ENCODE measurements at places on chromosomes 3 and 15.

- DNase-seq = peak; percentile 38
These were observed 18.1 kb upstream of the VGLL4 start for GRCh38 chr3:11661827-11662226.

GRCh38 chr3:17771177-17772017 lies 29.0 kb upstream of the TBC1D5 start:
- DNase-seq = no peak

DNA sequence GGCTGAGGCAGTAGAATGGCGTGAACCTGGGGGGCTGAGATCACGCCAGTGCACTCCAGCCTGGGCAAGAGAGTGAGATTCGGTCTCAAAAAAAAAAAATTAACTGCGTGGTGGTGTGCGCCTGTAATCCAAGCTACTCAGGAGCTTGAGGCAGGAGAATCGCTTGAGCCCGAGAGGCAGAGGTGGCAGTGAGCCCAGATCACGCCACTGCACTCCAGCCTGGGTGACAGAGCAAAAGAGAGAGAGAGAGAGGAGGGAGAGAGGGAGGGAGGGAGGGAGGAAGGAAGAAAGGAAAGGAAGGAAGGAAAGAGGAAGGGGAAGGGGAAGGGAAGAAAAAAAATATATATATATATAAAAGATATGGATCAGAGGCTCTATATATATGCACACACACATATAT lies 6.0 kb downstream of the TM4SF19 start:
- no peak for DNase-seq

DNA sequence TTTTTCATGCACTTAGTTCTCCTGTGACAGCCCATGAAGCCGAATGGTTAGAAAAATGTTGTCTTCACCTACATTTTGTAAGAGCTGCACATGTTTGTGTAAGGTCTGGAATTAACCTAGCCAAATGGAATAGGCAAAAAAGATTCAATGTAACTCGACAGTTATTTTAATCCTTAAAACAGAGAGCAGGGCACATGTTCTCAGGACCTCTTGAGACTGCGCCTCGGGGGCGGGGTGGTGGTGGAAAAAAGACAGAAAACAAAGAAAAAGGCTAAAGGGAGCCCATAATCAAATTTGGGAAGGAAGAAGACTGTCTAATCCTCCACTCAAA lies 702 bp upstream of the CSNK1G1 start:
- DNase-seq = no peak

- DNase-seq = peak; percentile 86
These were observed 536.9 kb downstream of the ZIC1 start for GRCh38 chr3:147945968-147946519.

DNA sequence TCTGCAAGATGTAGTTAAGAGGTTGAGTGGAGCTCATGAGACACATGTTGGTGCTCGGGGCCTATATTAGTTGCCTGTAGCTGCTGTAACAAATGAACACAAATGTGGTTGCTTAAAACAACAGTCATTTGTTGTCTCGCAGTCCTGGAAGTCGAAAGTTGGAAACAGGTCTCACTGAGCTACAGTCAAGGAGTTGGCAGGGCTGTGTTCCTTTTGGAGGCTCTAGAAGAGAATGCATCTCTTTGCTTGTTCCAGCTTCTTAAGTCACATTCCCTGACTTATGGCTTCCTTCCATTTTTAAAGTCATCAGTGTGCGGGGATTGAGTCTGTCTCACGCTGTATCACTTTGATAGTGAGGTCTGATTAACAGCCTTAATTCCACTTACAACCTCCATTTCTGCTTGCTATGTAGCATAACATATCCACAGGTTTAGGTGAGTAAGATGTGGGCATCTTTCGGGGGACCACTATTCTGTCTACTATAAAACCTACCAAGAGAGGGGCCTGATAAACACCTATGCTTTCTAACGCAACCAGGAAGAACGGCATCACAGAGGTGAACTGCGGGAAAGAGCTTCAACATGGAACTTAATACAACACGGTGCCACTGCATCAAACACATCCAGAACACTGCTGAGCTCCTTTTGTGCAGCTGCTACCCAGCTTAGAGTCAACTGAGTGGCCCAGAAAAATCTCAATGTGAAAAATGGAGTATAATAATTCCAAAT lies 119.4 kb downstream of the ATP10A start:
- no peak for DNase-seq

DNA sequence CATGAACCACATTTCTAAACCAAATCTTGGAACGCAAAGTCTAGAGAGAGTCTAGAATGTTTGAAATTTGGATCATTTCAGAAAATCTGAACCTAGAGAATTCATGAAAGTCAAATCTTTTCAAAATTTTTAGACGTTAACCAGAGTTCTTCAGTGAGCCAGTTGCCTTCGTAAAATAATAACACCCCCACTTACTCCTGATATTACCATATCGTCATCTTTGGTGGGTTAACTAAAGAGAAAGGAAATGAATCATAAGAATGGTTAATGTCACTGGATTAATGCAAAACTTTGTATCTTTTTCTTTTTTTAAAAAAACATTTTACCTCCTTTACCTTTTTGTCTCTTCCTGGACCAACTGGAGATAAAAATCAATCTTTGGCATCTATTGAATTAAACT lies 1.2 kb upstream of the ZBED2 start:
- DNase-seq = peak; percentile 57

DNA sequence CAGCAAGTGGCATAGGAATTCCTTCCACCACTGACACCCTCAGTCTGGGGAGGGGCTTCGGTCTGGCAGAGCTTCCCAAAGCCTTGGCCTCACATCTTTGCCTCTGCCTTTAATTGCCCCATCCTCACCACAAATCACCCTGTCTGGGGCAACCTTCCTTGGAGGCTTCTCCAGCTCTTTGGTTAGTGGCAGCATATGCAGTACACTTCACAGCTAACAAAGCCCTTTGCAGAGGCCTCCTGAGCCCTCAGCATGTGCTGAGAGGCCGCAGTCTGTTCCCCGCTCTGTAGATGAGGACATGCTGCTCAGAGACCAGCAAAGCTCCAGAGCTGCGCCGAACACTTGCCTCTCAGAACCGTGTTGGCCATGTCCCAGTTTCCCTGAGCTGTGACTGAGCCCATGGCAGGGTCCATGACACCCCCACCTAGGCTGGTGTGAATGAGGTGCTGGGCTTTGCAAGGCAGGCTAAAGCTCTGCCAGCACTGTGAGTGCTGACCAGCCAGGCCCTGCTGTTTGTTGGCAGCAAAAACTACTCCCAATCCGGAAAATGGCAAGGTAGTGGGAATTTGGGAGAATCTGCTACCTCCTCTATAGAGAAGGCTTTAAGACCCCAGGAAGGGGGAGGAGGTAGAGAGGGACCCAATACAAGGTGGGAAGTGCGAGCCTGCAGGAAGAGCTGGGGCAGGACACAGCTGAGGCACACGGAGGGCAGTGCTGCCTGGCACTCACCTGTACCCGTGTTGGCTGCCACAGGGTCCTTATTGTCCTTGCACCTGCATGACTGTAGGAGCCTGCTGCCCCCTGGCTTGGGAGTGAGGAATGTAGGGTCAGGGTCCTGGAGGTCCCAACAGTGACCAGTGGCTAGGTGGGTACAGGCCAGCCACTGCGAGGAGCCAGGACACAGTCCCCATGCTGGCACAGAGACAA lies 8.4 kb upstream of the KLF15 start:
- DNase-seq = no peak

DNA sequence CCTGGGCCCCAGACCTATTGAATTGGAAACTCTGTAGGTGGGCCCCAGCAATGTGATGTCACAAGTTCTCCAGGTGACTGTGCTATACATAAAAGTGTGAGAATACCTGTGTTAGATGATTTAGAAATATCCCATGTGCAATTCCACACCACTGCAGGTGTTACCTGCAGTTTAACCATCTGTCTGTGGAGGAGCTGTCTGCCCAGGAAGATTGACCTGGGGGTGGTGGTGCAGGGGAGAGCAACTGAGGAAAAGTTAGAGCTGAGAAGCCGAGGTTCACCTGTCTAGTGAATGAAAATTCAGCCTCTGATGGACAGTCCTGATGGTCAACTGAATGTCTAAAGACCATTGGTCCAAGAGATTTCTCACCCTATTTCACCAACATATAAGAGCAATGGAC lies 132.2 kb upstream of the SLC24A5 start:
- no peak for DNase-seq

DNA sequence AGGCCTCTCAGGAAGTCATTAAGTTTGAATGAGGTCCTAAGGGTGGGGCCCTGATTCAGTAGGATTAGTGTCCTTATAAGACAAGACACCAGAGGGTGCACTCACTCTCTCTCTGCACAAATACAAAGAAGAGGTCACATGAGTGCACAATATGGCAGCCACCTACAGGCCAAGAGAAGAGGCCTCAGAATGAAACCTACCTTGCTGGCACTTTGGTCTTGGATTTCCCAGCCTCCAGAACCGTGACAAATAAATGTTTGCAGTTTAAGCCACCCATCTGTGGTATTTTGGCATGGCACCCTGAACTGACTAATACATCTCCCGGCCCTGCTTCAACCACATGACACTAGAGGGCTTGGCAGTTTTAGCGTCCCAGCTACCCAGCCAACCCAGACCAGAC lies 73.9 kb upstream of the CHRNB4 start:
- peak; percentile 55 for DNase-seq

Measured in ELR (cell line).